ENCODE measurements at places on chromosomes 6 and 20. TPM values are rescaled to one million over a fixed set of nuclear protein-coding genes. Genes with fewer than 3 reads are reported as not detected.

The FOXF2 gene
- polyA plus RNA-seq = not detected

The NHSL1 gene
- 24.9 TPM for polyA plus RNA-seq

The KCNG1 gene
- polyA plus RNA-seq = not detected

The COL10A1 gene
- 0.07 TPM for polyA plus RNA-seq

The FRS3 gene
- polyA plus RNA-seq = 7.4 TPM

The CBLN4 gene
- polyA plus RNA-seq = not detected

The EYA2 gene
- not detected for polyA plus RNA-seq

The BICRAL gene
- 11.1 TPM for polyA plus RNA-seq

The FILIP1 gene
- not detected for polyA plus RNA-seq

The POM121L2 gene
- 0.01 TPM for polyA plus RNA-seq

The SLC35D3 gene
- polyA plus RNA-seq = not detected

The C20orf204 gene
- polyA plus RNA-seq = 27.2 TPM

The HINT3 gene
- polyA plus RNA-seq = 2.8 TPM

The EPB41L2 gene
- polyA plus RNA-seq = 56.4 TPM

The BHLHE23 gene
- not detected for polyA plus RNA-seq

The CPXM1 gene
- polyA plus RNA-seq = not detected

The PHF1 gene
- polyA plus RNA-seq = 77.2 TPM

The HLA-DRB1 gene
- polyA plus RNA-seq = not detected

The OOEP gene
- polyA plus RNA-seq = not detected

The GPR6 gene
- not detected for polyA plus RNA-seq

The F13A1 gene
- polyA plus RNA-seq = not detected

The HLA-A gene
- polyA plus RNA-seq = 527 TPM

The LPA gene
- polyA plus RNA-seq = not detected

The DUSP15 gene
- polyA plus RNA-seq = 0.17 TPM

The OTOR gene
- not detected for polyA plus RNA-seq

The RIPOR2 gene
- 0.05 TPM for polyA plus RNA-seq

The ANGPT4 gene
- not detected for polyA plus RNA-seq

The OR2B6 gene
- 1.2 TPM for polyA plus RNA-seq

The MYCT1 gene
- polyA plus RNA-seq = not detected

The PRRT1 gene
- 1.4 TPM for polyA plus RNA-seq

The MUC21 gene
- not detected for polyA plus RNA-seq

The EYA4 gene
- polyA plus RNA-seq = not detected

The RBPJL gene
- not detected for polyA plus RNA-seq

The ZBTB46 gene
- polyA plus RNA-seq = 1.6 TPM

The LSM2 gene
- 64.7 TPM for polyA plus RNA-seq

The FRMD1 gene
- 0.09 TPM for polyA plus RNA-seq

The TRIM40 gene
- 0.58 TPM for polyA plus RNA-seq

The TXNDC5 gene
- polyA plus RNA-seq = 255 TPM

The ADGB gene
- not detected for polyA plus RNA-seq

The GRM1 gene
- not detected for polyA plus RNA-seq

Measured in HepG2 (cell line).